ENCODE measurements at places on chromosomes 2 and 18.
A peak's percentile ranks its signal among the peaks of the same experiment; 100 is the strongest.

DNA sequence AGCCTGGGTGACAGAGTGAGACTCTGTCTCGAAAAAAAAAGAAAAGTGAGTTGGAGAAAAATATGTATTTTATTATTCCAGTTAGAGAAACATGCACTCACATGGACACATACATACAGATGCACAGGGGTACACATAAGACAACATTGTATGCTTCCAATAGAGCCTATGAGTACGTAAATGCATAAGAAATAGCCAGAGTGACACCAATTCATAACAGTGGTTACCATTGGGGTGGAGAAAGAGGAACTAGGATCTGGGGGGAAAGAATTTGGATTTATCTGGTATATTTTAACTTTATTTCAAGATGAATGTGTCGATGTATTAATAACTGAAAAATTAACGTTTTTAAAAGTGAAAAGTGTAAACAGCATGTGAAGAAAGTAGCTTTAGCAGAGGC, 16.1 kb downstream of the IL36A start:
- DNase-seq, result no peak

GRCh38 chr2:38850045-38850444, 25.7 kb downstream of the DHX57 start:
- no peak for DNase-seq

- no peak for DNase-seq
These were observed 8.1 kb downstream of the STK39 start for GRCh38 chr2:168239281-168239680.

DNA sequence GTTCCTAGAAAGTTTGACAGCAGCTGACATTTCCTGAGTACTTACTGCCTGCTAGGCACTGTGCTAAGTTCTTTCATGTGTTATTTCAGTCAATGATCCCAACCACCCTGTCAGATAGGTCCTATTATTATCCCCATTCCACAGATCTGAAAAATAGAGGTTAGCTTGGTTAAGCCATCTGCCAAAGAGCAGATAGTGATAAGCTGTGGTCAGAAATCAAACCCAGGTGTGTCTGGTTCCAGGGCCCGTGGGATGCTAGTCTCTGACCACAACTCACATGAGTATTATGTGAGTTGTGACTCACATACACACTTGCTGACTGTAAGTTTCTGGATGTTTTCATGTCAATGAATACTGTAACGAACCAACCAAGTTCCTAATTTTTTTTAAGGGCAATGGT, 132.0 kb upstream of the APCDD1 start:
- no peak for DNase-seq

- peak; percentile 47 for DNase-seq
These were observed 130.4 kb downstream of the COL4A4 start for GRCh38 chr2:227033471-227034148.

GRCh38 chr18:76456018-76456750, 38.9 kb downstream of the ZNF516 start:
- DNase-seq, result no peak

DNA sequence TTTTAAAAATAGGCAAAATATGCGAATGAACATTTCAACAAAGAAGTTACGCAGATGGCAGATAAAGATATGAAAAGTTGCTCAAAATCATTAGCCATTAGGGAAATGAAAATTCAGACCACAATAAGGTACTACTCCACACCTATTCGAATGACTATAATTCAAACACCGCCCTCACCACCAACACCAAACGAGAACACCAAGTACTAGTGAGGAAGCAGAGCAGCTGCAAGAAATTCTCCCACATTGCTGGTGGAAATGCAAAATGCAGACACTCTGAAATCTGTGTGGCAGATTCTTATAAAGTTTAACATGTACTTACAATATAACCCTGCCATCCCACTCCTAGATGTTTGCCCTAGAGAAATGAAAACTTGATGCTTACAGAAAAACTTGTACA, 17.3 kb upstream of the PRKCE start:
- no peak for DNase-seq

DNA sequence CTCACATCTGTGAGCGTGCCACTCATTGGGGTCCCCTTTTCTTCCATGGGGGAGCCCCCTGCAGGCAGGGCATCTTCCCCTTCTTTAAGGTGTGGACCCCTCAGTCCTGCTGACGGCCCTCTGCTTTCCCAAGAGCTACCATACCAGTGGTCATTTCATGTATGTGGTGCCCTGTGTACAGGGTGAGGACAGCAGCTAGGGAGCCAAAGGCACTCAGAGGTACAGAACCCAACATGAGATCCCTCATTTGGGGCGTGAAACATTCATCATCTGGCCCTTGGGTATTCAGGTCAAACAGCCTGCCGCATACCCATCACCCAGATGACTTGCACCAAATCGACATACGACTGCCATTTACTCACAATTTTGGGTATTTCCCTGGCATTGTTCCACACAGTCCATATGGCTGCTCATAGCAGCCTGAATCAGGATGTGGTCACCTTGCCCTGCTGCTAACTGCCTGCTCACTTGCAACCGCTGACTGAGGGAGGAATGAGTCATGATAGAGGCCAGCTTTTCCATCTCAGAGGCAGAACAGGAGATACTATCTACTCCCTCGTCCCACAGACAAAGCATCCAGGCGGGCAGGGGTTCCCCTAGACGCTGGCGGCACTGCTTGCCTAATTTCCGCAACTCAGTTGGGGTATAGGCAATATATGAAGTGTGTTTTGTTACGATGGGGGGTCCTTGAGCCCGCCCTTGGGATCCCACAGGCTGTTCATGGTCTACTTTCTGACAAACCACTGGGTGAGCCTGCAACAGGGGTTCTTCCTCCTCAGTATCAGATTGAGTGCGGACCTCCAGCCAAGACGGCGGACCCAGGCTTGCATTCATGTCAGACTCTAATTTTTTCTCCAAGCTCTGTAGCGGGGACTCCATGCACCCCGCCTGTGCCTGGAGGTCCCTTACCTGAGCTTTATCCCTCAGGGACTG, 228.6 kb downstream of the SATB2 start:
- no peak for DNase-seq

DNA sequence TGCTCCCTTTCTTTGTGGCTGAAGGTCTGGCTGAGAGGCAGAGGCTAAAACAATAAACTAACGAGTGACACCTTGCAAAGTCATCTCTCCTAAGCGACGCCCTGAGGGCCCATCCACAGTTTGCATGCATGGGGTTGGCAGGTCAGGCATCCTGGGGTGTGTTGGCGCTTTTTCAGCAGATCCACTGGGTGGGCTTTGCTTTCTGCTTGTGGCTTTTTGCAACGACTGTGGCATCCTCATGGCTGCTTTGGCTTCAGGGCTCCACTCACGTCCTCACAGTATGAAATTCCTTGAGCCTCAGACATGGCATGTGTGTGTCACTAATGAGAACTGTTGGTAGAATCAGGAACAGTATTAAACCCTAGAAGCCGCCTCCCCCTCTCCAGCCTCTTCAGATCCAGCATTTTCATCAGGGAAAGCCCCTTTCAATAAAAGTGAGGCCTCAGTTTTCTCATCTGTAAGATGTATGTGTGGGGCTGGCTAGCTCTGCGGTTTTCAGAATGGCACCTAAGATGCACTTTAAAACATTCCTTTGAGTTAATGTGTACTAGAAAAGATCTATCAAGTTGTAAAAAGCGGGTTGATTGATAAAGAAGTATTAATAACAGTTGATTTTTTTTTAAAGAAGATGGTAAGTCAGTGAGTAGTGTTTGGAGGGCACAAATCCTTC, 72.5 kb downstream of the SH3BP4 start:
- no peak for DNase-seq

DNA sequence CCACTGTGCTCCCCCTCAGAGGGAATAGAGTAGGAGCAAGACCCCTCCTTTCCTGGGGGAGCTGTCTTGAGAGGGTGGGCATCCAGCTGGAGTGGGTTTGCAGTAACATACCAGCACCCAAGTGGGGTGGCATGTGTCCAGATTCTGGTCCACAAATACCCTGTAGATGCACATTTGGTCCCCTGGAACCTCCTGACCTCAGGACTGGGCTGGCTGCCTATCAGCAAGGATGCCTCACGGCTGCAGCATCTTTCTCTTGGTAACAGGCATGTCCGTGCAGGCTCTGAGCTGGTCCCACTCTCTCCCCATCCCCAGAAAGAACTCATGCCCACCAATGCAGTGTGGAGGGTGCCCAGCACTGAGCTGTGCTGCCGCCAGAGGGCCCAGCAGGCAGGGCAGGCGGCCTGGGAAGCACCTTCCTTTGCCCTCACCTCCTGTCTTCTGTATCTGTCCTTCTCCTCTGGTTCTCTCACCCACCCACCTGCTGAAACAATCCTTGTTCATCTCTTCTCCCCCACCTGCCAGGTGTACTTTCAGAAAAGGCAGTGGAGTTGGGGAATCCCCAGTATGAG, 47.4 kb downstream of the ITGB1BP1 start:
- no peak for DNase-seq

DNA sequence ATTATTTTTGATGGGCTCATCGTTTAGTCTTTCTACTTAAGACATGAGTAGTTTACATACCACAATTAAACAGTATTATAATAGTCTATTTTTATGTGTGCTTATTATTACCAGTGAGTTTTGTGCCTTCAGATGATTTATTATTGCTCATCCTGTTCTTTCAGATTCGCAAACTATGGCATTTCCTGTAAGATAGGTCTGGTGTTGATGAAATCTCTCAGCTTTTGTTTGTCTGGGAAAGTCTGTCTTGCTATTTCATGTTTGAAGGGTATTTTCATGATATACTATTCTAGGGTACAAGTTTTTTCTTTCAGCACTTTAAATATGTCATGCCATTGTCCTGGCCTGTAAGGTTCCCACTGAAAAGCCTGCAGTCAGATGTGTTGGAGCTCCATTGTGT, 101.3 kb downstream of the DNAH7 start:
- no peak for DNase-seq

- peak; percentile 84 for DNase-seq
These were observed 8.8 kb downstream of the GKN2 start for GRCh38 chr2:68943581-68944568.

- DNase-seq, result no peak
These were observed 97.5 kb downstream of the MRO start for GRCh38 chr18:50722311-50722710.

GRCh38 chr18:80147037-80147417, 38.0 kb downstream of the ADNP2 start:
- DNase-seq, result no peak

- DNase-seq, result no peak
These were observed 143.3 kb upstream of the ZEB2 start for GRCh38 chr2:144663207-144663606.

GRCh38 chr18:31247574-31248199, 70.3 kb upstream of the DSG1 start:
- no peak for DNase-seq

DNA sequence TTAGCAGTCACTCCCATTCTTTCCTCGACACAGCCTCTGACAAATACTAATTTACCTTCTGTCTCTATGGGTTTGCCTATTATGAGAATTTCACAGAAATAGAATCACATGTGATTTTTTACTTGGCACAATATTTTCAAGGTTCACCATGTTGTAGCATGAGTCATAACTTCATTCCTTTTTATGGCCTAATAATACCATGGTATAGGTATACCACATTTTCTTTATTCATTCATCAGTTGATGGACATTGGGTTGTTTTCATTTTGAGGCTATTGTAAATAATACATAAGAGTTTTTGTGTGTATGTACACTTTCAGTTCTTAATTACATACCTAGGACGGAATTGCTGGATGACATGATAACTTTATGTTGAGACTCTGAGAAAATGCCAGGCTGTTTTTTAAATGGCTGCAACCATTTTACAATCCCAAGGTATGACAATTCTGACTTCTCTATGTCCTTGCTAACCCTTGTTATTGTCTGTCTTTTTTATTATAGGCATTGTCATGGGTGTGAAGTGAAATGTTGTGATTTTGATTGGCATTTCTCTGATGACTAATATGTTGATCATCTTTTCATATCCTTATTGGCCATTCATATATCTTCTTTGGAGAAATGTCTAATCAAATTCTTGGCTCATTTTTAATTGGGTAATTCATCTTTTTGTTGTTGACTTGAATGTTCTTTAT, 87.9 kb downstream of the IRS1 start:
- no peak for DNase-seq

DNA sequence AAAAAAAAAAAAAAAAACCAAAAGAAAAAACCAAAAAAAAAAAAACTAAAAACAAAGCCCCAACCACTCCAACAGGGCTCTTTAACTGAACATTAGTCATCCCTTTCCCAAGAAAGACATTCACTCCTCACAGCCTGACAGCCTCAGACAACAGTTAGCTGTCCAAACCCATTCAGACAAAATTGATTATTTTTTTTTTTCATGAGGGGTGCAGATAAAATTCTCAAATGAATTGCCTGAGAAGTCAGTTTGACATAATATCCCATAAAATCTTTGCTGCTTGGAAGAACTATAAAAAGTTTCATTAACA, 206.1 kb upstream of the REV1 start:
- no peak for DNase-seq

GRCh38 chr2:235793163-235793752, 299.4 kb downstream of the AGAP1 start:
- no peak for DNase-seq

DNA sequence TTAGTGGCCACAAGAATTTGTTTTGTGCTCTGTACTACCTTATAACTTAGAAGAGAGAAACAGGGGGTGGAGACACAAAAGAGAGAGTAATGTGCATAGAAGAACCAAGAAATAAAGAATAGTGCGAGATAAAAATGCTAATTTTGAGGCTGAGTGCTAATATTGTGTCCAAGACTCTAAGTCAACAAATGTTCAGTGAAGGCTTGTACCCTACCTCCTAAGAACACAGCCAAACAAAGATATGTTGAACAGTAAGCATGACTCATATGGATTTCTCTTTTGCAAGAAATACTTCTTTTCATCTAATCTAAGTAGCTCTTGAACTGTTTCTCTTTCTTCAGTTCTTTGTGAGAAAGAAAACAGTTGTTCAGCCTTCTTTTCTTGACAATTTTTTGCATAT, 45.2 kb downstream of the GAREM1 start:
- no peak for DNase-seq

GRCh38 chr18:13657974-13658373, 68.4 kb downstream of the FAM210A start:
- DNase-seq, result no peak

DNA sequence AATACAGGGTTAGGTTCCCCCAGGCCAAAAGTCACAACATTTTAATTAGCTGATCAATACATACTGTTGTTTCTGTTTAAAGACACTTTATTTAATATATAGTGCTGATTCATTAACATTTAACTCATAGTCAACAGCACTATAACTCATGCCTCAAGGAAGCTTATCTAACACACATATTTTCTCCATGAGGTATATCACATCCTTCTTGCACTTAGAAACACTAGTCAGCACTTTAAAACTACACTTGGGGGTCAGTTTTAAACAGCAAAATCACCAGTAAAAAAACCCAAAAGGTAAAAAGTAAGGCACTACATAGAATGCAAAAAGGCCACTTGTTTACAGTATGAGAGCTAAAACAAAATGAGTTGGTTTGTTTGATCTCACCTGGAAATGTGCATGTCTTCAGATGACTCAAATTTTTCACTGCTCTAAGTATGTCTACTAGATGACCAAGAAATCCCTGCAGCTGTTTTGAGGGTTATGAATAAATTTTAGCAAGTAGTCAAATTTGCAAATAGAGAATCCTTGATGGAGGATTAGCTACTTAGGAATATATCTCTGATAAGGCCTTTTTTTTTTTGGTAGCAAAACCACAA, 54.1 kb upstream of the EPB41L5 start:
- DNase-seq, result no peak
